ENCODE measurements at places on chromosomes 2 and 18. TPM values are rescaled to one million over a fixed set of nuclear protein-coding genes. Genes with fewer than 3 reads are reported as not detected.
A peak's percentile ranks its signal among the peaks of the same experiment; 100 is the strongest.

The FAM124B gene
- 4.9 TPM for total RNA-seq

DNA sequence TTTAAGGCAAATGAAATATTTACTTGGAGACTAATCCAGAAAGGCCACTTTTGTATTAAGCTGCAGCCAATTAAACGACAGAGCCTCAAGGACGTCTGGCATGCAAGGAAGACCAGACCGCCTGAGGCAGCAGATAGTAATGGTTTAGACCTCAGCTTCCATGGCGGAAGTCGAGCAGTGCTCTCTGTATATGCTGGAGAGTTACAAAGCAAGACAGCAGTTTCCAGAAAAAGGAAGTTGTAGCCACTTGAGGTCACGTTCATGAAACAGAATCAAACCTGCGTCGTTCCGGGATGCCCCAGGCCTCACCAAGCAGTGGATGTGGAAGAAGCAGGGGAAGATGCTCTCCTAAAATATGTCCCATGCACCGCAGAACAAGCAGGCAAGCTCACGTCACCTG, 142.0 kb downstream of the PTGR3 start:
- H3K4me3 ChIP-seq: no peak overlapping the region
- no peak for DNase-seq
- no peak overlapping the region for H3K27ac ChIP-seq
- H3K36me3 ChIP-seq: peaks cover 23% of the 10 kb centered on the region

- H3K4me1 ChIP-seq: no peaks in the 10 kb centered on the region
- H3K4me3 ChIP-seq: no peak overlapping the region
- DNase-seq: peak; percentile 90
- H3K27ac ChIP-seq: no peak overlapping the region
These were observed 255.8 kb downstream of the FBXO15 start for GRCh38 chr18:73891572-73892421.

The TGFA gene
- total RNA-seq: 2.0 TPM

The ZNF396 gene
- 1.4 TPM for total RNA-seq
